Left ventricle myocardium superior (tissue), 1 donor: ENCODE measurements at places on chromosomes 2 and 18. TPM values are rescaled to one million over a fixed set of nuclear protein-coding genes. Genes with fewer than 3 reads are reported as not detected.

DNA sequence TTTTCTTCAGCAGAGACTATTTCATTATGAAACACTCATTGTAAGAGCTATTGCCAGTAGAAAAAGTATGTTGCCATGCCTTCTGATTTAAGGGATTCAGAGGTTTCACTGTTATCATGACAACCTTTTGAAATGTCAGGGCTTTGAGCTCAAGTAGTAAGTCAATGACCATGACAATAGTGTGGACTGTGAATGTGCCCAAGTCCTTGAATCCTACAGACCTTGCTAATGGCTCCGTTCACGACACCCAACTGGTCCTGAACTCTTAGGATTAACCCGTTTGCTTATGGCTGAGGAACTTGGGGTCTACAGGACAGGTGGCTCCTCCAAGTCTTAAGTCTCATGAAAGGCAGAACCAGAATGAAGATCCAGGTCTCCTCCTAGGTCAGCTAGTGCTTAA lies 17.6 kb upstream of the KIDINS220 start:
- no peak for DNase-seq

DNA sequence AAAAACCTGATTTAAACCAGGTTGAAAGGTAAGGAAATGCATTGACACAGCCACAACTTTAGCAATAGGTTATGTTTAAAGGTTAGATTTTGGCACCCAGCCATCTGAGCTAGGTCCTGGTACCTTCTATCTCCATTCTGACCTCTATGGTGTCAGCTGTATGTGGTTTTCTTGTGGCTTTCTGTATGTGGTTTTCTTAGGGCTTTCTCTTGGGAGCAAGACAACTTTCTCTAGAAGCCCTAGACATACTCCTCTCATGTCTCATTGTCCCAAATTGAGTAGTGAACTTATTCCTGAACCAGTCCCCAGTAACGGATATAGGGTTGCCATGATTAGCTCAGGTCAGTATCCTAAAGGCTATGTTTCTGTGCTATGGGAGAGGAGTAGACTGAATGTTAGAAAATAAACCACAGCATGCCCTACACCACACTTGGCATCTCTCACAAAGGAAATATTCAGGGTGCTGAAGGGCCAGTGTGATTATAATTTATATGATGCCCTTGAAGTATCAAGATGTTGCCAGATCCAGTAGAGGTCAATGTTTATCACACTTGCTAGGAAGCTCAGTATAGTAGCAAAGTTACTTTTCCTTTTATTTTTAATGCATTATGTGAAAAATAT lies 176.1 kb downstream of the CAPN13 start:
- no peak for DNase-seq

PDCD1 gene
- 1.4 TPM for total RNA-seq

- no peak for DNase-seq
Measured at GRCh38 chr2:46525522-46526155, 46.3 kb downstream of the TMEM247 start.

DNA sequence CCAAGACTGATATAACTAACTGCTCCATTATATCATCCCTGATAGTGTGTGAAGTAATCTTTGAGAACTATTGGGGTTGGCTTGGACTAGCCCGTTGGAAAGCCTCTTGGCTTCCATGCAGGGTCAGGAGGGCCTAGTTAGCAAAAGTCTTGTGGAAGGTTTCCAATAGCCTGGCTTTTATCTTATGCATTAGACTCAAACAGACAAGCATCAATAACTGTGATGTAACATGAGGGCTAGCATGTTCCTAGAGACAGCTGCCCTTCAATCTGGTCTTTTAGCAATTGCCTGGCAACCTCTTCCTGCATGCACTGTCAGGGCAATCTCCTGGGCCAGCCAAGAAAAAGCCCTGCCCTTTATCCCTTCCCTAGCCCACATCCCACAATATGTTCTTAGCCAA lies 18.2 kb downstream of the SLC8A1 start:
- DNase-seq, result no peak
